ENCODE measurements at places on chromosomes 7 and 10.
A peak's percentile ranks its signal among the peaks of the same experiment; 100 is the strongest.

DNA sequence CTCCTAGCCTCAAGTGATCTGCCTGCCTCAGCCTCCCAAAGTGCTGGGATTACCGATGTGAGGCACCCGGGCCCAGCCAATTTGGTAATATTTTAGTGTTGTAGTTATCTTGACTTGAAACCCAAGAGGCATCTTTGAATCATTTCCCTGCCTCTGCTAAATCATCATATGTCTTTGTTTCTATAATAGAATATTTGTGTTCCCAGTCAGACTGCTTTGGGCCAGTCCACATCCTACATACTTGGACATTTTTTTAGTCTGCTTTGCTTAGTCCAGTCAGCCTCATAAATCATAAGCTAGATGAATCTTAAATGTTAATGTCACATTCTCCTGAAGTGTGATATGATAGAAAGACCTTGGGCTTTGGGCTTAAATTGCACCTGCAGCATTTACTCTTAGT, 5.9 kb downstream of the STAM start:
- DNase-seq, result peak; percentile 9

DNA sequence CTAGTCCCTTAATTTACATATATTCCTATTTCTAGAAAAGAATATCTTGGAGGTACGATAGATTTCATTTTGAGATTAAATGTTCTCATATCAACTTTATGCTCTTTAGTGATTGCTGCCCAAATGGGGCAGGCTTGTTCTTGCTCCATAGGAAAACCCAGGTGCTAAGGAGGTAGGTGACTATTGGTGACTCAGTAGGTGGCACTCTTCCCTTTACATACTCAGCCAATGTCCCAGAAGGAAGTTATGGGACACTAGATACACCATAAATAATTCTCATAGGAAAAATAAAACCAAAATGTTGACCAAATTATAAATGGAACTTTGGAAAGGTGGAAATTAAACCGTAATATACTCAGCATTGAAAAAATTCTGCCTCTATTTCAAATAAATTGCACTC, 4.0 kb downstream of the SKAP2 start:
- peak; percentile 68 for DNase-seq

GRCh38 chr7:136874393-136875032, 6.1 kb downstream of the CHRM2 start:
- DNase-seq, result peak; percentile 34

DNA sequence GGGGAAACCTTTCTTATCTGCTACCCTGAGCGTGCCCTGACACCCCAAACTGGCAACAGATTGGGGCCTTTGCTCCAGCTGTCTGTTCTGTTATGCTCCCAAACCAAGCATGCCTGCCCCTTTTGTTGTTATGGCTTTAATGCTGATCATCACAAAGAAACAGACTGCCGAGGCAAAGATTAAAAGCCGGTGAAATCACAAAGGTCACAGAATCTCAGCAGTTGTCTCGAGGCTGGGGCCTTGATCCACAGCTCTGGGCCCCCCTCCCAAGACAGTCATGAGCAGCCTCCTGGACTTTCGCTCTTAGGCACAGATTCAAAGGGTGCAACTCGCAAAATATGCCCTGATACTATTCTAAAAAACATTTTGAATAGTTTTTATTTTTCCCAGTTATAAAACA, 65.6 kb downstream of the STRA8 start:
- DNase-seq, result no peak

Measured in M059J (cell line).